ENCODE measurements at places on chromosomes 3 and 15.

DNA sequence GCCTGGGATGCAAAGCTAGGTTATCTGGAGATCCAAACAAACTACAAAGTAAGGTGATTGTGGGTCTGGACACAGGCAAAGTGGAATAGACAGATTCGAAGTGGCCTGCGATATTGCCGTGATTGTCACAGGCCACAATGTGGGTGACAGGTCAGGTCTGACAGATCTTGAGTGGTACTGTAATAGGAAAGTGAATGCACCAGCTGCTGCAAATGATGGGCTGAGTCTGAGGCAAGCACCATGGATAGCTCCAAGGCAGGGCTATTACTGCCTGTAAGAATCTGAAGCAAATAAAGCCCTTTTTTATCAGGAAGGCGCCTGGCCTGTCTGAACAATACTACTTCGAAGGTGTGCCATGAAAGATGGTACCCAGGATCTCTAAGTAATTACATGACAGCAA lies 10.0 kb downstream of the ARMC8 start:
- DNase-seq, result no peak

DNA sequence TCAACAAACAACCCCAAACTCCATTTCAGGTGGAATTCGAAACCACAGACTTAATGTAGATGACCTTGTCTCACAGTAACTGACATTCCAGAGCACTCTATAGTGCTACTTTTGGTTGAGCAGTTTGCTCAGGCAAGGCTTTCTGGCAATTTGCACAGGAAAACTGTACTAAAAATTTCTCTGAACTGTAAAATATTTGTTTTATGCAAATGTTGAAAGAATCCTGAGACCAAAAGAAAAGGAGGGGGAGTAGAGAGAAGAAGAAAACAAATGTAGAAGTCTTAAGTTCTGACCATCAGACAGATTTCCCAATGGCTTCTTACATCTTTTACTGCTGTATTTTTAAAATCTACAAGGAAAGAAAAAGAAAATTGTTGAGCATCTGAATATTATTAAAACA lies 53.5 kb downstream of the DTWD1 start:
- DNase-seq, result no peak

GRCh38 chr15:28896951-28897350 lies 11.2 kb downstream of the APBA2 start:
- no peak for DNase-seq

GRCh38 chr15:63202861-63203260 lies 13.5 kb downstream of the RAB8B start:
- DNase-seq, result no peak

DNA sequence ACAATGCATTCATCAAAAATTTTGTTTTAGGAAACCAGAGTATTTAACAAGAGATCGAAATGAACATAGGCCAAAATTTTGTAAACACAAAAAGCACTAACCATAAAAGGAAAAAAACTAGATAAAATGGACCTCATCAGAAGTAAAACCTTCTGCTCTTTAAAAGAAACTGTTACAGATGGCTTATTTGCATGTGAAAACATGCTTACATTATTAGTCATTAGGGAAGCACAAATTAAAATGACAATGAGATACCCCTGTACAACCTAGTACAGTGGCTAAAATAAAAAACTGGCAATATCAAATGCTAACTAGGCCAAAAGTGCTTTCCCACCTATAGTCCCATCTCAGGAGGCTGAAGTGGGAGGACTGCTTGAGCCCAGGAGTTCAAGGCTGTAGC lies 19.3 kb downstream of the UBR1 start:
- no peak for DNase-seq

GRCh38 chr3:134364061-134364935 lies 9.9 kb downstream of the AMOTL2 start:
- DNase-seq, result peak; percentile 33

- no peak for DNase-seq
These were observed 121.9 kb downstream of the SLCO3A1 start for GRCh38 chr15:91975241-91975978.

GRCh38 chr3:187870360-187871203 lies 125.3 kb upstream of the BCL6 start:
- no peak for DNase-seq
